ENCODE measurements at places on chromosomes 16 and 17. TPM values are rescaled to one million over a fixed set of nuclear protein-coding genes. Genes with fewer than 3 reads are reported as not detected.

NOL3 gene
- total RNA-seq = 38.1 TPM

KIF18B gene
- total RNA-seq = 2.4 TPM

CCL1 gene
- total RNA-seq = not detected

CD19 gene
- total RNA-seq = not detected

RFFL gene
- total RNA-seq = 12.2 TPM

SMIM36 gene
- under 0.01 TPM for total RNA-seq

TBC1D3G gene
- not detected for total RNA-seq

PSMD12 gene
- total RNA-seq = 15.5 TPM

NOTUM gene
- total RNA-seq = not detected

RNF222 gene
- 1.1 TPM for total RNA-seq

MAP1LC3B gene
- total RNA-seq = 24.2 TPM

KRT33A gene
- not detected for total RNA-seq

C16orf96 gene
- total RNA-seq = not detected

CDRT15 gene
- total RNA-seq = not detected

LGALS9B gene
- total RNA-seq = not detected

TEX19 gene
- total RNA-seq = under 0.01 TPM

NXPH3 gene
- total RNA-seq = 2.0 TPM

ZG16 gene
- total RNA-seq = 1.2 TPM

ESRP2 gene
- 5.9 TPM for total RNA-seq

CA5A gene
- not detected for total RNA-seq

CA4 gene
- total RNA-seq = not detected

TMIGD1 gene
- not detected for total RNA-seq

PCTP gene
- 25.1 TPM for total RNA-seq

CDT1 gene
- total RNA-seq = 11.8 TPM

KRT15 gene
- 1.7 TPM for total RNA-seq

TNP2 gene
- not detected for total RNA-seq

ENO3 gene
- total RNA-seq = 8.2 TPM

MEOX1 gene
- total RNA-seq = 0.65 TPM

CMTM2 gene
- not detected for total RNA-seq

KRT9 gene
- total RNA-seq = 0.87 TPM

KREMEN2 gene
- 0.43 TPM for total RNA-seq

NME2 gene
- 817 TPM for total RNA-seq

TXNDC17 gene
- total RNA-seq = 124 TPM

TP53I13 gene
- 90.3 TPM for total RNA-seq

TUBB3 gene
- total RNA-seq = 85.2 TPM

PERCC1 gene
- total RNA-seq = not detected

SLC38A8 gene
- not detected for total RNA-seq

PRR35 gene
- 0.39 TPM for total RNA-seq

TK1 gene
- total RNA-seq = 169 TPM

MGAT5B gene
- total RNA-seq = 2.1 TPM

KRTAP17-1 gene
- total RNA-seq = not detected

RNF166 gene
- 11.1 TPM for total RNA-seq

CBX8 gene
- total RNA-seq = 2.7 TPM

HBA1 gene
- total RNA-seq = not detected

GP1BA gene
- not detected for total RNA-seq

PIRT gene
- not detected for total RNA-seq

ABI3 gene
- not detected for total RNA-seq

Measured in placental epithelial cell (primary cell).